Right kidney (tissue), 9 donors: ENCODE measurements at places on chromosomes 1 and 21.

- DNase-seq, result no peak
Measured at GRCh38 chr1:24195136-24195535, 8.0 kb upstream of the IFNLR1 start.

DNA sequence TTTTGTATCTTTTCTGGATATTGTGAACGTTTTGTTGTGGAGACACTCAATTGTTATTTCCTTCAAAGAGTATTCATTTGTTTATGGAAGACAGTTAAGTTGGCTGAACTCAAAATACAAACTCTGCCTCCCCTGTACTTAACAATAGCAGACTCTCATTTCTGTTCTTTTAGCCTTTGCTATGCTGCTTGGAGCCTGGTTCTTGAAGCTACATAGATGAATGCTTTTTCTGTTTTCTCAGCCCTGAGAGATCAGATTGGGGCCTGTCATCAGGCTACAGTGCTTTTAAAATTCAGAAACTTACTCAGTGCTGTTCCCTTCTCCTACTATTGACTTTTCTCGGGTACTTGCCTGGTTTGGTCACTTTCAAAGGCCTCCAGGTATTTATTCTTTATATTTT is 215.7 kb upstream of the LYPLAL1 start:
- DNase-seq, result no peak

DNA sequence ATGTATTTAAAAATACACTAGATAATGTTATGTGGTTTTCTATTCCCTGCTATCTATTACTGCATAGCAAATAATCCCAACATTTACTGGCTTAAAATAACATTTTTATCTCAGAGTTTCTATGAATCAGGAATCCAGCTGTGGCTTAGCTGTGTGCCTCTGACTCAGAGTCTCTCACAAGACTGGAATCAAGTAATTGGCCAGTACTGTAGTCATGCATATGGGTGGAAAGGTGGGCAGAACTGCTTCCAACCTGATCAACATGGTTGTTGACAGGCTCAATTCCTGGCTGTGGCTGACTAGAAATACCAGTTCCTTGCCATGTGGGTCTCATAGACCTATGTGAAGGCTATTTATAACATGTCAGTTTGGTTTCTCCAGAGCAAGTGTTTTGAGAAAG is 131.8 kb downstream of the PDE4B start:
- DNase-seq, result no peak

- DNase-seq, result no peak
Measured at GRCh38 chr21:43291347-43291950, 122.6 kb downstream of the CRYAA start.

- no peak for DNase-seq
Measured at GRCh38 chr21:38861989-38862683, 56.4 kb downstream of the ETS2 start.

DNA sequence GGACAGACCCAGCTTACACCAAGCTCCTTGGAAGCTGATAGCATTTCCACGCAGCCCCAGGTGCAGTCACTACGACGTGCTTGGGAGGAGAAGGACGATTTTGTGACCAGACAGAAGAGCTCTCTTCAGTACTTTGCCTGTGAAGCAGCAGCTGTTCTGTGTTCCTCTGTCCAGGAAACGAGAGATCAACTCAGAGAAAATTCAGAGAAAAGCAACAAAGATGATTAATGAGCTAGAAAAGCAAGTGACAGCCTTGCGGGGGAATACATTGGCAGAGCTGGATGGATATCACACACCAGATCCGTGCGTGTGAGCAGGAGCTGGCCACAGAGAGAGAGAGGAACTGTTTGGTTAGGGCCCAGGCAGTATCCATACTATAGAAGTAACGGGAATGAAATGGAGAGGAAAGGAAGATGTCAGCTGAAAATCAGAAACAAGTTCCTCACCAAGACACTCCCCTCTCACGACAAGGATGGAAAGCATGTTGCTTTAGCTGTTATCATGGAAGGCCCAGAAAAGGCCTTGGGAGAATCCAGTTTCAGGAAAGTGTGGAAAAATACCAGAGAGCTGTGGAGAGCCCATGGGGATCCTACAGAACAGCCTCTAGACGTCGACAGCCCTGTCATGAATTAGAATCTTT is 106.2 kb downstream of the TOMM20 start:
- DNase-seq, result peak; percentile 70

- no peak for DNase-seq
Measured at GRCh38 chr1:44024903-44025525, 6.2 kb downstream of the SLC6A9 start.

- no peak for DNase-seq
Measured at GRCh38 chr21:44569861-44570517, 3.5 kb upstream of the KRTAP10-4 start.

GRCh38 chr21:42684109-42684916 is 30.9 kb downstream of the PDE9A start:
- DNase-seq, result no peak

DNA sequence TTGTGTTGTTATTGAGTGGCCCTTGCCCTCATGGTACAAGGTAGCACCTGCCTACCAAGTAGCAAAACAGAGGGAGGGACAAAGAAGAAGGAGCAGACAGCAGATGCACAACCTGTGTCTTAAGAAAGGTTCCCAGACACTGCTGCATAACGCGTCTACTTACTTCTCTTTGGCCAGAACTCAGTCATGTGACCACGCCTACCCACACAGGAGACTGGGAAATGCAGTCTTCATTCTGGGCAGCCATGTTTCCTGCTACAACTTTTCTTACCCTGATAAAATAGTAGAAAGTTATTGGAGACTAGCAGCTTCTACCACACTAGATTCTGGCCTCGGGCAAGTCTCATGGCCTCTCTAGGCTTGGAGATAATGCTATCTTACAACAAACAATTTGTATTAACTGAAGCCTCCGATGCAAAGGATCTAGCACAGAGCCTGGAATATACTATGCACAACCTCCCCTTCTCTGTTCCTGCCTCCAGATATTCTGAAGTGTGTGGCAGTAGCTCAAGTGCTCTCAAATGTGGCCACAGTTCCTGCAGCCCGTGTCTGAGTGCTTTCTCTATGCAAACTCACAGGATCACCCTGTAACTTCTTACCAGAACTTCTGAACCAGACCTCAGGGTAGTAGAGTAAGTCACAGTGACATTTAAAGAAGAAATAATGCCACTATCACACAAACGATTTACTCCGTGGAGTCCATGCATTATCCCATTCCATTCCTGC is 34.1 kb upstream of the BTG2 start:
- DNase-seq, result peak; percentile 23
